Fibroblast of lung (primary cell): ENCODE measurements at places on chromosomes 5 and 9. TPM values are rescaled to one million over a fixed set of nuclear protein-coding genes. Genes with fewer than 3 reads are reported as not detected.

SPTAN1 gene
- 229 and 518 TPM in 2 replicates for total RNA-seq

LECT2 gene
- total RNA-seq, result not detected in 2 replicates

MED27 gene
- total RNA-seq, result 10.8 and 13.4 TPM in 2 replicates

NR5A1 gene
- not detected in 2 replicates for total RNA-seq

SLC12A2 gene
- total RNA-seq, result 13.7 and 19.0 TPM in 2 replicates

GAS1 gene
- total RNA-seq, result 7.4 and 15.2 TPM in 2 replicates

SHROOM1 gene
- total RNA-seq, result 4.1 and 6.1 TPM in 2 replicates

SEMA5A gene
- 17.7 and 30.6 TPM in 2 replicates for total RNA-seq

CAVIN4 gene
- total RNA-seq, result 1.0 and 1.5 TPM in 2 replicates

GM2A gene
- 24.9 and 28.2 TPM in 2 replicates for total RNA-seq

- peak overlapping the region; percentile 88 for H3K27ac ChIP-seq
- H3K27me3 ChIP-seq, result no peaks in the 10 kb centered on the region
- no peaks in the 10 kb centered on the region for H3K36me3 ChIP-seq
- no peaks in the 10 kb centered on the region for H3K4me1 ChIP-seq
- peak; percentile 34 for DNase-seq
Measured at GRCh38 chr5:116084287-116084691, 536 bp upstream of the COMMD10 start.

DNA sequence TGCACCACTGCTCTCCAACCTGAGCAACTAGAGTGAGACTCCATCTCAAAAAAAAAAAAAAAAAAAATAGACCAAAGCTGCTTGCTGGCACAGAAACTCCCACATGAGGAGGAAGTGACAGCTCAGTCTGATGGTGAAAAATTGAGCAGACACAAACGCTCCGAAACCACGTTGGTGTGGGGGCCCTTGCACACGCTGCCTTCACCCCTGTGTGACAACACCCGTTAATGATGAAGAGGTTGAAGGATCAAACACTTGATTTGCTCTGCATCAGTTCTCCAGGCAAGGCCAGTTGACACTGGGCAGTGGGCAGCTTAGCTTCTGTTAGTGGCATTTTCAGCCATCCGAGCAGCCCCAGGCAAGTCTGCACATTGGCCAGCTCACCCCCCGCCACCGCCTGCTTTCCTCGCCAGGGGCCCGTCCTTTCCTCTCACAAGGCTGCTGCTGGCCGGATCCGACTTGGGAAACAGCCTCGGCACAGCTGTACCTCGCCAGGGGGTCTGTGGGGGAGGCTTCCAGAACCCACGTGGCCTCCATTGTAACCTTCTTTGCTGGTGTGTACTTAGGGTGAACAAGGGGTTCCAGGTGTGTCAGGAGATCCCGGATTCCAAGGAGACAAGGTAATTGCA, 79.8 kb downstream of the COL27A1 start:
- no peak overlapping the region for H3K27ac ChIP-seq
- H3K4me3 ChIP-seq, result no peak overlapping the region
- H3K27me3 ChIP-seq, result no peaks in the 10 kb centered on the region
- no peak for DNase-seq

DNA sequence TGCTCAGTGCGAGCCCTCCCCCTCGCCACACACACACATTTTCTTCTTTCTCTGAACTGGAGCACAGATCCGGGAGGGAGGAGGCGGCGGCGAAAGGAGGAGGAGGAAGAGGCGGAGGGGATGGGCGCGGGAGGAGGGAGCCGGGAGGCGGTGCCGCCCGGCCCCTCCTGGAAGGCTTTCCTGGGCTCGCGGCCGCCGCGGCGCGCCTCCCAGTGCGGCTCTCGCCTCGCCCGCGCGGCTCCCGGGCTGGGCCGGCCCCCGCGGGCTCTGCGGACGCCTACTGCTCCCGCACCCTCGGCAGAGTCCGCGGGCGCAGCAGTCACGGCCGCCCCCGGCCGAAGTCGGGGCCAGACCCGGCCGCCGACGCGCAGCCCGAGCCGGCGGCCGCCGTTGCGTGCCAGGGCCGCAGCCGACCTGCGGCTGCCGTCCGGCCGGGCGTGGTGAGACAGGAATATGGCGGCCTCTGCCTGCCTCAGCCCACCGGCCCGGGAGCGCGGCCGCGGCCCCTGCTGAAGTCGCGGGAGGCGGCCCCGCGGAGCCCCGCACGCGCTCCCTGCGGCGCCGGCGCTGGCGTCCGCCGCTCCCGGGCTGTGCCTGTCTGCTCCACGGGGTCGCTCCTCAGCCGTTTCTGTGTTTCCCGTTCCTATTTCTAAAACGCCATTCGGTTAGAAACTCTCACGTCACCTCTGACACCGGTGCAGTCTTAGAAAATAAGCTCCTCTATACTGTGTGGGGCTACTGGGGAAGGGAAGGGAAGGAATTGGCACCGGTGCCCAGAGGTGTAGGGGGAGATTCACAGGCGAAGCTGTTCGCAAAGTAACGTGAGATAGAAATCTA, 500 bp upstream of the GNAQ start:
- H3K36me3 ChIP-seq, result no peaks in the 10 kb centered on the region
- peak; percentile 97 for DNase-seq
- H3K27ac ChIP-seq, result peak overlapping the region; percentile 82
- peaks cover 3% of the 10 kb centered on the region for H3K4me1 ChIP-seq

DNA sequence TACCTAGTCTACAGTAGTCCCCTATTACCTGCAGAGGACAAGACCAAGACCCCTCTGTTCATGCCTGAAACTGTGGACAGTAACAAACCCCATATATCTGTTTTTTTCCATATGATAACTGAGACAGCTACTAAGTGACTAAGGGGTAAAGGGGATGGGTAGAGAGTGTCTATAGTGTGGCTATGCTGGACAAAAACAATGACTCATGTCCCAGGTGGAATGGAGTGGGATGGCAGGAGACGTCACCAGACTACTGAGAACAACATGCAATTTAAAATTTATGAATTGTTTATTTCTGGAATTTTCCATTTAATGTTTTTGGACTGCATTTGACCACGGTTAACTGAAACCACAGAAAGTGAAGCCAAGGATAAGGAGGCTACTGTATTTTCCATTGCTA, 171.8 kb downstream of the AGTPBP1 start:
- no peak overlapping the region for H3K4me3 ChIP-seq
- no peaks in the 10 kb centered on the region for H3K4me1 ChIP-seq
- no peaks in the 10 kb centered on the region for H3K27me3 ChIP-seq
- no peaks in the 10 kb centered on the region for H3K36me3 ChIP-seq
- H3K27ac ChIP-seq, result no peak overlapping the region
- peak; percentile 9 for DNase-seq

DNA sequence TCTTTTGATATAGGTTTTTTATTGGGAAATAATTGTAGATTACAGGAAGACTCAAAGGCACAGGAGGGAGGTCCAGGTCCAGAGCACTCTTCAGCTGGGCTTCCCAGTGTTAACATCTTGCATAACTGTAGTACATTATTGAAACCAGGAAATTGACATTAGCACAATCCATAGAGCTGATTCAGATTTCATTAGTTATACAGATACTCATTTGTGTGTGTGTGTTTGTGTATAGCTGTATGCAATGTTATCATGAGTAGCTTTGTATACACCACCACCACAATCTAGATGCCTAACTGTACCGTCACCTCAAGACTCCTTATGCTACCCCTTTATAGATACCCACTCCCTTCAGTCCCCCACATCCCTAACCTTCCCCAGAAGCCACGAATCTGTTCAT, 47.9 kb downstream of the SLC36A1 start:
- no peaks in the 10 kb centered on the region for H3K36me3 ChIP-seq
- H3K4me1 ChIP-seq, result no peaks in the 10 kb centered on the region
- DNase-seq, result no peak

GRCh38 chr9:29969856-29970647, 2396.8 kb upstream of the C9orf72 start:
- no peak for DNase-seq
- H3K4me1 ChIP-seq, result no peaks in the 10 kb centered on the region

- no peaks in the 10 kb centered on the region for H3K27me3 ChIP-seq
- H3K4me3 ChIP-seq, result peak overlapping the region; percentile 29
- H3K4me1 ChIP-seq, result peaks cover 26% of the 10 kb centered on the region
- H3K27ac ChIP-seq, result peak overlapping the region; percentile 72
- no peaks in the 10 kb centered on the region for H3K36me3 ChIP-seq
- peak; percentile 90 for DNase-seq
Measured at GRCh38 chr5:124655921-124656511, 90.4 kb downstream of the ZNF608 start.

- H3K4me3 ChIP-seq, result peak overlapping the region; percentile 74
- peaks cover 4% of the 10 kb centered on the region for H3K4me1 ChIP-seq
- no peaks in the 10 kb centered on the region for H3K36me3 ChIP-seq
- H3K27me3 ChIP-seq, result no peaks in the 10 kb centered on the region
- H3K27ac ChIP-seq, result peak overlapping the region; percentile 95
Measured at GRCh38 chr5:91383956-91384300, 811 bp upstream of the ARRDC3 start.

DNA sequence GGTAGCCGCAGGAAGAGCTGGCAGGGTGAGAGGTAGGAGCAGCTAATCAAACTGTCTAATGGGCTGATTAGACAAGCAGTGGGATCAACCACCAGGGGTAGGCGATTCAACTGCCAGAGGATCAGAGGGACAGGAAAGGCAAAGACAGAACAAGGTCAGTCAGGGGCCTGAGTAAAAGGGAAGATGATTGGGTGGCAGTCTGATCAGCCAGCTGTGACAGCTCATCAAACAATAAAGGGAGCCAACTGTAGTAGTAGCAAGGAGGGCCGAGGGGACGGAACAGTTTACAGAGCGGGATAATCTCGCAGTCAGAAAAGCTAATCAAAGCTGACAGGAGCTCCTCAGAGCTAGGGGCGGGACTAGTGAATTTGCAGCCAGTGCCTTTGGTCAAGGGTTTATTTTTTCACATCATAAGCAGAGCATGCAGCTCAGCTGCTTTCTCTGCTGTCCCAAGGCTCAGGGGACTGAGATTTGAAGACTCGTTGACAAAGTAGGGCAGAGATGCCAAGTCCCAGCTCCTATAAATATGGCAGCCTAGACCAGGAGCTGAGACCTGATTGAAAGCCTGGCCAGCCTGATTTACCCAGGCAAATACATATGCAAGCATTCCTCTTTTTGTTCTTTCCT, 418.2 kb downstream of the GABRG2 start:
- no peaks in the 10 kb centered on the region for H3K27me3 ChIP-seq
- no peak overlapping the region for H3K4me3 ChIP-seq
- H3K36me3 ChIP-seq, result no peaks in the 10 kb centered on the region
- no peaks in the 10 kb centered on the region for H3K4me1 ChIP-seq
- no peak for DNase-seq

- DNase-seq, result peak; percentile 42
- H3K27me3 ChIP-seq, result no peaks in the 10 kb centered on the region
- H3K27ac ChIP-seq, result no peak overlapping the region
- H3K4me3 ChIP-seq, result no peak overlapping the region
- H3K36me3 ChIP-seq, result no peaks in the 10 kb centered on the region
- H3K4me1 ChIP-seq, result no peaks in the 10 kb centered on the region
Measured at GRCh38 chr5:90386099-90386710, 23.4 kb downstream of the CETN3 start.

DNA sequence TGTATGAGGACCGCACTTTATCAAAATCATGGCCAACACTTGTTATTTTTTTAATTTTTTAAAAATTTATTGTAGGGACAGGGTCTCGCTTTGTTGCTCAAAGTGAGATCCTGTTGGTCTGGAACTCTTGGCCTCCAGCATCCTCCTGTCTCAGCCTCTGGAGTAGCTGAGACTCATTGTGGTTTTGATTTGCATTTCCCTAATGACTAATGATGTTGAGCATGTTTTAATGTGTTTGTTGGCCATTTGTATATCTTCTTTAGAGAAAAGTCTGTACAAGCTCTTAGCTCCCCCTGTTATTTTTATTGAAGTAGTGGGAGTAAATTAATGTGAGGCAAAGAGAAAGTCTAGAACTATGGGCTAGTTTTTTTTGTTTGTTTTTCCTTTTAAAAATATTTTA, 1.6 kb upstream of the RPS6 start:
- H3K4me1 ChIP-seq, result peaks cover 2% of the 10 kb centered on the region
- no peak overlapping the region for H3K27ac ChIP-seq
- H3K4me3 ChIP-seq, result no peak overlapping the region
- H3K27me3 ChIP-seq, result no peaks in the 10 kb centered on the region
- no peak for DNase-seq

DNA sequence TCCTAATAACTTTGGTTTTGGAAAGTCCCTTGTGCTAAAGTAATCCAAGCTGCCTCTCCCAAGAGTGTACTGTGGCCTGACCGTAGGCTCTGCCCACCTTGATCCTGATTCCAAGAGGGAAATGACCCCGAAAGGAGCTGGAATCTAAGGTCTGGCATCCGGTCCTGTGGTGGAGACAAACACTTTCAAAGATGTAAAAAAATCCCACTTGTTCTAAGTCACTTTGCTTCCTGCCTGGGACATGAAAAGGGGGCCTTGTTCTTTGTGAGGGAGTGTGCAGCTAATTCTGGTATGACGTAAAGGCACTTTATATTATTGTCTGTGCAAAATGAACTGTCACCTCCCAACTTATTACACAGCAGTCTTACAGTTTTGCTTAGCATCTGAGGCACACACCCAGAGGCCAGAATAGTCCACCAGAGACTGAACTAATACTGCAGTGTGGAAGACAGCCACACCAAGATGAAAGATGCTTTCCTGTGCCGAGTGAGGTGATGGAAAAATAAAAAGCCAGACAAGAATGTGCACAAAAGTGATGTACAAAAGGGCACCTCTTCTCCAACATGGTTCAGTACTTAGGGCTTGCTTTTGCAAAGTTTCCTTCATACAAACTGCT, 128.7 kb downstream of the SLC12A2 start:
- no peak overlapping the region for H3K4me3 ChIP-seq
- H3K27me3 ChIP-seq, result no peaks in the 10 kb centered on the region
- no peaks in the 10 kb centered on the region for H3K36me3 ChIP-seq
- no peak for DNase-seq
- H3K27ac ChIP-seq, result no peak overlapping the region

DNA sequence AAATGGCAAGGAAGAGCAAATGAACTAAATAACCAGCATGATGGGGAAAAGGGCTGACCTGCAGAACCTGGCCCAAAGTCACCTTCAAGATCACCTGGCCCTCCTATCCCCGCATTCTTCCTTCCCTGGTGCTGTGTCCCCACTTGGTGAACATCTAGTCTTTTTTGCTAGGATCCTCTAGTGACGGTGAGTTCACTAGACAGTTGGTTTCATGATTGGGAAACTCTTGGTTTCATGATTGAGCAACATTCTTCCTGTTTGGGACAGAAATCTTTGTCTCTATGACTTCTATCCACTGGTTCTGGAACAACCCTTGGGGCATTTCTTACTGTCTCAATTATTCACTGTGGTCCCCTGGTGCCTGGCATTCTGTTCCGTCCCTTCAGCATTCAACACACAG, 50.2 kb upstream of the DAB2IP start:
- H3K36me3 ChIP-seq, result no peaks in the 10 kb centered on the region
- peaks cover 19% of the 10 kb centered on the region for H3K4me1 ChIP-seq
- DNase-seq, result no peak
- H3K27ac ChIP-seq, result no peak overlapping the region

DNA sequence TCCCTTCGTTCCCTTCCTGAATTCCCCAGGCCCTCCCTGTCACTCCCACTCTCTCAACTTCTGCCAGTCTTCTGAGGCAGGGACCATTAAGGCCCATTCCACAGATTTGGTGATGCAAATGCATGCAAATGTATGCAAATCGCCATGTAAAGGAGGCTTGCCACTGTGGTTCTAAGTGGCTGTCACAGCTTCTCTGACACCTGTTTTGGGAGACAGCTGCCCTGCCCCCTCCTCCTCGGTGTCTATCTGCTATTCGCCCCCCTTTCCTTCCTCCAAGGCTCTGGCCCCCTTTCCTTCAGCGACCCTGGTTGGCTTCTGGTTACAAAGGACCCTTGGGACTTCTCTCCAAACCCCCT, 10.5 kb upstream of the ARAP3 start:
- H3K4me1 ChIP-seq, result no peaks in the 10 kb centered on the region
- H3K4me3 ChIP-seq, result peak overlapping the region; percentile 46
- peaks cover 39% of the 10 kb centered on the region for H3K27me3 ChIP-seq
- no peak for DNase-seq
